Esophagus muscularis mucosa (tissue), 4 donors: ENCODE measurements at places on chromosomes 11 and 22. TPM values are rescaled to one million over a fixed set of nuclear protein-coding genes. Genes with fewer than 3 reads are reported as not detected.

The CENPM gene
- not detected for total RNA-seq

The OR4A16 gene
- not detected for total RNA-seq

DNA sequence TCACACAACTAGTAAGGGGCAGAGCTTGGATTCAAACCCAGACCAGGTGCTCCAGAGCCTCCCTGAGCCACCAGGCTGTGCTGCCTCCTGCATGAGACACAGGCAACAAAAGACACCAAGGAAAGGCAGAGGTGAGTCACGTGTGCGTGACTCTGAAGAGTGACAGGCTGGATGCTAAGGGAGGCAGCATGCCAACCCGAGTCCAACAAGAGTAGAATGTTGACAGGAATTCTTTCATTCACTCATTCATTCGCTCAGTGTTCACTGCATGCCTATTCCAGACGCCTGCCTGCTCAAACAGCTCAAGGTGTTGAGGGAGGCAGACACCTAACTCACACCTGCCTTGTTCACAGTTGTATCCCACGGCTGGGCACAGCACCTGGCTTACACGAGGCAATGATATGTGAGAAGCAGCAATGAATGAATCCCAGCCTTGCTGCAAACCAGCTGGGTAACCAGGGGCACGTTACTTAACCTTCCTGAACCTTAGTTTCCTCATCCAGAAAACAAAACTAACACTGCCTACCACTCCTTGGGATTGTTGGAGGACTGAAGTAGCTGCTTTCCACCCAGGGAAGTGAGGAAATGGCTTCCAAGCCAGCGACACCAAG, 73.8 kb upstream of the ARFGAP3 start:
- DNase-seq, result no peak

GRCh38 chr11:12287009-12287373, 90.4 kb upstream of the PARVA start:
- DNase-seq, result peak; percentile 91

DNA sequence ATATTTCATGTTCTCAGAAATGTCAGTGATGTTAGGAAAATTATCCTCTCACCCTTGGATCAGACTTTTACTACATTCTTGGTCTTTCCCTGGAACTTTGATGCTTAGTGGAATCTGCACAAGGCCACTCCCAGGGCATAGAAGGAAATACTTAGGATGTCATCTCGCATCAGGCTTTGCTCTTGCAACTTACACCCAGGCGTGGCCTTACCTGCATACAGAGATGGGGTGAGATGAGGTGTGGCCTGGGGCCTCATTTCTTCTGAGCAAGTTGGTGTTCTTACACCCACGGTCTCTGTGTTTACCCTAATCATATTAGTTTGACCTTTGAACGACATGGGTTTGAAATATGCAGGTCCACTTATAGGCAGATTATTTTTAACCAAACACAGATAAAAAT, 19.0 kb upstream of the OR52K2 start:
- no peak for DNase-seq

DNA sequence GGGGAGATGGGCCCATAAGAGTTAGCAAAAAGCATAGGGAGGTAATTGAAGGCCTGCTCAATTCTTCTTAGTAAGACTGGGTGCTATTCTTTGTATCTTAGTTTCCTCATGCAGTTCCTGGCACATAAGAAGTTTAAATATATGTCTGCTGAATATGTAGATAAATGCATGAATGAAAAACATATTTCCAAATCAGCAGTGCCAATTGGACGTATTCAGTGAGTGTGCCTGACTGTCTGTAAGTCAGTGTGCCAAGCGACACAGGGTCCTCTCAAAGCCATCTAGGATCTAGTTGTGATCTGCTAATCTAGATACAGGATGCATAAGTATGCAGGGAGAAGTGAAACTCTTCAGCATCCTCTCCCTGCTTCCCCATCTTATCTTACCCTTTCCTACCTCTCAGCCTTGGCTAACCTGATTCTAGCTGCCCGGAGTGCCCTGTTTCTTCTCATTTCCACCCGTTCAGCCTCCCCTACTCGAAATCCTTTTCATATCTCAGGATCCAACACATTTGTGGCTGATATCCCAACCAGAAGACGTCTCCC, 91.1 kb upstream of the SORL1-AS1 start:
- no peak for DNase-seq

DNA sequence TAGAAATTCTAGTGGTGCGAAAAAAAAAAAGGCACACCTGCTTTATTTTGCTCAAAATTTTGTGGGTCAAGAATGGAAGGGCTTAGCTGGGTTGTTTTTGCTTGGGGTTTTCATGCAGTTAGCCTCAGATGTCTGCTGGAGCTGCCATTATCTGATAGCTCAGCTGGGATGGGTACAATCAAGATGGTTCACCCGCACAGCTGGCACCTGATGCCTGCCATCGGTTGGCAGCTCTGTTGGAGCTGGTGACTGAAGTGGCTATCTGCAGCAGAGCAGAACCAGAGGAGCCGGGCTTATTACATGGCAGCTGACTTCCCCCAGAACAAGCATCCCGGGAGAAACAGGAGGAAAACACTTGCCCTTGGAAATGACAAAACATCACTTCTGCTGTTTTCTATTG, 12.1 kb upstream of the ELFN2 start:
- DNase-seq, result no peak

- DNase-seq, result no peak
These were observed 38.9 kb upstream of the LUZP2 start for GRCh38 chr11:24457985-24458384.

DNA sequence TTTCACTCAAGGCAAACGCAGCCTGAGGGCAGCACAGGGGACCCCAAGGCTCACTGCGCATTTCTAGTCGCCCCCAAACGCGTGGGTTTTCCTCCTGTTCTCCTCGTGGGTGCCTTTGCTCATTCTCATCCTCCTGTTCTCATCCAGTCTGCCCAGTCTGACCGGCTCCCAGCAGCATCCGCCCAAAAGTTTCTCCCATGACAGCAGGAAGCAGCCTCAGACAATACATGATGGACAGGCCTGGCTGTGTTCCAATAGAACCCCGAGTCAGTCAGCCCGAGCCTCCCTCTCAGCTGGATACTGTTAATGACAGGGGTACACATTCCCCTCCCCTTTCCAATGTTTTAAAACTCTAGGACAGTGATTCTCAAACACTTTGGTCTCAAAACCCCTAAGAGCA, 22.5 kb upstream of the KRTAP5-7 start:
- DNase-seq, result no peak

DNA sequence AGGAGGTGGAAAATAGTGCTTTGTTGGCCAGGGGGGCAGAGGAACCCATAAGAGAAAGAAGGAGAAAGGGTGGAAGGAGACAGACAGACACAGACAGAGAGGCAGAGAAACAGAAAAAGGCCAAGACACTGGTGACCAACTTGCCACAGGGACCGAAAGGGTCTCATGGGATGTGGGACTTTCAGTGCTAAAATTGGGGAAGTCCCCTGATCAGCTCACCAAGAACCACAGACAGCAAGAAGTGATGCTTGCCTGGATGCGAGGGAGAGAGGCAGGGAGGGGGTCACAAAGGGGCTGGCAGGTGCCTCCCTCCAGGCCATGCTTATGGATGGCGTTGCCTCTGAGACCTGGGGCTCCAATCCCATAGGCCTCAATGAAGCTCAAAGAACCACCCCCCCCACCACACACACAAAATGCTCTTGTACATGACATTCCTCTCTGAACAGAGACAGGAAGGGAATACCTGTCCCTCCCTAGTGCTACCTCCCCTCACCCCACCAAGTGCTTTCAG, 413.4 kb downstream of the MN1 start:
- DNase-seq, result no peak

The MFRP gene
- total RNA-seq, result 0.11 TPM

- DNase-seq, result no peak
These were observed 5.5 kb upstream of the PANX3 start for GRCh38 chr11:124605719-124606118.

DNA sequence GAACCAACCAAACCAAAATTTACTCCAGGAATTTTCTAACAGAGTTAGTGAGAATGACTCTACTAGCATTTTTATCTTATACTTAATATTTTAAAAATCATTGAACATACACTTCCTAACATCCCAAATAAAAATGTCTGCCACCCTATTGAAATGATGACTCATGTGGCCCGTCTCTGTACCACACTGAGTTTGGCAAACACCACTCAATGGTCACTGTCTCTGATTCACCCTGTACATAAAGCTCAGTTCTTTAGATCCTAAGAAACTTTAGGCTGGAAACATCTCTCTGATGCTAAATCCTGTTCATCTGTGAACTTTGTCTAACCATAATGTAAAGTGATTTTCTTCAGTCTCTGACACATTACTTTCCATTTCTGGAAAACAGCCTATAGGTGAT, 182.0 kb downstream of the CWF19L2 start:
- no peak for DNase-seq

GRCh38 chr22:45228401-45228754, 12.3 kb downstream of the KIAA0930 start:
- no peak for DNase-seq

The HBE1 gene
- not detected for total RNA-seq

GRCh38 chr11:122751292-122752070, 86.8 kb upstream of the CRTAM start:
- no peak for DNase-seq

DNA sequence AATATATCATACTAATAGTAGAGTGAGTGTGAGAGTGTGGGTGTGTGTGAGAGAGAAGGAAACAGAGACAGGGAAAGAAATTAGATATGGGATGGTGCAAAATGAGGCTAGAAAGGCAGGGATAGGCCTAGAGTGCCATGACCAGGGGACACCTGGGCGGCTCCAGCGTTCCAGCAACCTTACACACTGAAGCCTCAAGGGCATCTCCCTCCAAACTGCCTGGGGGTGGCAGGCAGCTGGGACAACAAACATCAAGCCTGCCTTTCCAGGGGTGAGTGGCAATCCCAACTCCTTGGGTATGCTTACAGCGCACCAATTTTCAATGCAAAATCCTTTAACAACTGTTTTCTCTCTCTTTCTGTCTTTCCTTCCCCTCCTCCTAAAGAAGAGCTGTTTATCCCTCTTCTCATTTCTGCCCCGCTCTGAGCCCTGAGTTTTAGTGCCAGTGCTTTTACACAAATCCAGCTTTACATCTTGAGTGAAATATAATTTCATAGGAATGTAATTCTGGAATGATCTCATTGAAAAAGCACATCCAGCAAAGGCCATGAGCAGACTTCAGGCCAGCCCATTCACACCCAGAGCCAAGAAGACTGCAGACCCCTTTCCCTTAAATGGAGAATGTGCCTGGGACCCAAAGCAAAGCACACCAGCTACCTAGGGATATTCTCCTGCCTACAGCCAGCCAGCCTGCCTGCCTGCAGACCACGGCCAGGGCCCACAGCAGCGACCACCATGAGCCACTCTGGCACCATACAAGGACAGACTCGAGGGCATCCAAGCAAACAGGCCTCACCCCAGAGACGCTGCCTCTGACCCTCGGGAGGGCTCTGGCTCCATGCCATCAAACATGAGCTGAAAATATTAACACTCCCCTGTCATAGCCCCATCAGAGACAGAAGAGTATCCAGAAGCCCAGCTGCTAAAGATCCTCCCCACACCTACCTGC, 90.3 kb downstream of the RPL27A start:
- no peak for DNase-seq

- DNase-seq, result no peak
These were observed 3.8 kb upstream of the QSER1 start for GRCh38 chr11:32888805-32889204.

The C1QTNF5 gene
- 44.1 TPM for total RNA-seq

- no peak for DNase-seq
These were observed 19.2 kb upstream of the PLET1 start for GRCh38 chr11:112279901-112280267.

- DNase-seq, result no peak
These were observed 421.8 kb upstream of the ANO3 start for GRCh38 chr11:25910086-25910485.

GRCh38 chr22:38412435-38413084, 42.4 kb downstream of the KCNJ4 start:
- DNase-seq, result peak; percentile 57

The SUSD2 gene
- 3.3 TPM for total RNA-seq

The SAA4 gene
- total RNA-seq, result not detected

GRCh38 chr11:71490044-71490730, 36.9 kb upstream of the KRTAP5-7 start:
- DNase-seq, result no peak

The MYRF gene
- 0.46 TPM for total RNA-seq

The CALCB gene
- not detected for total RNA-seq

- no peak for DNase-seq
These were observed 695 bp downstream of the RCE1 start for GRCh38 chr11:66843776-66844495.

The GSTT2B gene
- 9.9 TPM for total RNA-seq

The TENM4 gene
- total RNA-seq, result 6.9 TPM

DNA sequence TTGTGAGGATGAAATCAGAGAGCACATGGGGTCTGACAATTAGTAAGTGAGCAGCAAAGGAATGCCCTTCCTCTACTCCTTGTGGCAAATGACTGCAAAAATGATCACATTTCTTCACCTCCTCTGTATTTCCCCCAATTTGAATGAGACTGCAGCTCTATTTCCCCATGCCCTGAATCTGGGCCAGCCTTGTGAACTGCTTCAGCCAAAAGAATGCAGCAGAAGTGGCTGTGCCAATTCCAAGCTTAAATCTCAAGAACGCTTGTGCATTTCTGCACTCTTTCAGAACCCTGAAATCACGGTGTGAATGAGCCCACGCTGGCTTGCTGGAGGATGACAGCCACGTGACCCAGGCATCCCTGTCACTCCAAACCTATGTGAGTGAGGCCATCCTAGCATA, 9.9 kb downstream of the SLC43A3 start:
- DNase-seq, result no peak

DNA sequence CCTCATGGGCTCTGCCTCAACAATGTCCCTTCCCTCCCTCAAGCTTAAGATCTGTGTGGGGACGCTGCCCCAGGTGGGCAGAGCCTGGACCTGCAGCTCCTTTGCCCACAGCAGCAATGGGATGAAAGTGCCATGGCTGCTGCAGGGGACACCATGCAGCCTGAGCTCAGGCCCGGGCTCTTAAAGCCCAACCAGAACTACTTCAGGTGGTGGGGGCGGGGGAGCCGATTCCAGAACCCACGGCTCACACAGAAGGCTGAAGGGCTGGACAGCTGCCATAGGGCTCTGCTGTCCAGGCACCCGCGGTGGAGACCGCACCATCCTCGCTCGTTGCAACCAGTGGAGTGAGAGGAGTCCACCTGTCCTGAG, 12.5 kb downstream of the CHID1 start:
- DNase-seq, result no peak

DNA sequence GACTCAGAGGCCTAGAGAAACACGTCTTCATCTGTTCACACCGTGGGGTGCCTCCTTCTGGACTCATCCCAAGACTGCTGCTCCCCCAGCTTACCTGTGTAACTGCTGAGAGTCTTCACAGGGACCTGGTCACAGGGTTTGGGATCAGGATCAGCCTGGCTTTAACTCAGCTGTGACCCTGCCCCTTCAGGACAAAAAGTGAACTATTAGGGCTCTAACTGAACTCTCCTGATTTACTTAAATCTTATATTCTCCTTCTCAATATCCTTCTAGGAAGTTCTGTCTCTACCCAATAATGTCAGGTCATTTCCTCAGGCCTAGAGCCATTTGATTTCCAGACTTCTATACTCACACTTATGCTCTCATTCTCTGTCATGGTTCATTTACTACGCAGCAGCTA, 108.4 kb downstream of the ZNF280B start:
- peak; percentile 86 for DNase-seq

The LARGE1 gene
- 48.4 TPM for total RNA-seq
